Tibial nerve (tissue), 4 donors: ENCODE measurements at places on chromosomes 2 and 18. TPM values are rescaled to one million over a fixed set of nuclear protein-coding genes. Genes with fewer than 3 reads are reported as not detected.

DNA sequence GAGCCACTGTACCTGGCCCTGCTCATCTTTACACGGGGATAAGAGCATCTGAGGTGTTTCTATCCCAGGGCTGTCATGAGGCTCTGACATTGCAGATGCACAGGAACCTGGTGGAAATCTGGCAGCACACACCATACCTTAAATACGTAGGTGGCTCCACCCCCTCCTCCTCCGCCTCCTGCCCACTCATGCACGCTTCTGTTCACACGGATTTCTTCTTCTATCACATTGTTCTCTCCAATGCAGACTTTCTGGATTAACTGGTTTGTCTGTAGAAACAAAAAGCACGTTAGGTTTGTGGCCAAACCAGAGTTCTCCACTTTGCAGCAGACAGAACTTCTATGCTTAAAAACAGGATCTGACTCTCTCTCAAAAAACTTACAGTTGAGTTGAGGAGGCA, 118.2 kb downstream of the CLIP4 start:
- H3K36me3 ChIP-seq, result no peaks in the 10 kb centered on the region
- H3K4me1 ChIP-seq, result no peaks in the 10 kb centered on the region
- no peaks in the 10 kb centered on the region for H3K27me3 ChIP-seq
- no peak for DNase-seq
- H3K27ac ChIP-seq, result no peak overlapping the region

DNA sequence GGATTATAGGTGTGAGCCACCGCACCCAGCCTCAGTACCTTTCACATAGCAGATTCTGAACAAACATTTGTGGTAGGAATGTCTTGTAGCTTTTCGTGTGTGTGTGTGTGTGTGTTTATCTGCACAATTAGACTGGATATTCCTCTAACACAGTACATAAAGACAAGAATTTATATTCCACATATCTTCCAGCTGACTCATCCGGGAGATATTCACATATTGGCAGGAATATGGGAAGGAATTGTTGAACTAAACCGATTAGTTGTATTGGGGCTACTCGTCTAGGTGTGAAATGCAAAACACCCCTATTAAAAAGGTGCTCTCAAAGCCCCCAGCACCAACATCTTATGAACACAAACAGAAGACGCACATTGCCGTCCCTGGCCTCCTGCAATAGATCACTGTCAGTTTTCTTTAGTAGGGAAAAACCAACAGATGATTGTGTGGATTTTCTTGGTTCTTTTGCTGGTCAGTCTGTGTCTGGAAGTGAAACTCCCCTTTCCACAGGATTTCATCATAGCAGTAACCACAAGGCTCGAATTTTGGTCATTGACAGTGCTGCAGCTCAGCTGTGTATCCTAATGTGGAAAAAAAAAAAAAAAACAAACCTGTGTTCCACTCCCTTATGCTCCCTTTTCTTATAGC, 208.5 kb upstream of the ACVR2A start:
- no peak overlapping the region for H3K4me3 ChIP-seq
- peaks cover 7% of the 10 kb centered on the region for H3K4me1 ChIP-seq
- peak; percentile 17 for DNase-seq
- H3K36me3 ChIP-seq, result no peaks in the 10 kb centered on the region

The ABCB11 gene
- total RNA-seq, result not detected

The PUM2 gene
- 78.2 TPM for total RNA-seq

DNA sequence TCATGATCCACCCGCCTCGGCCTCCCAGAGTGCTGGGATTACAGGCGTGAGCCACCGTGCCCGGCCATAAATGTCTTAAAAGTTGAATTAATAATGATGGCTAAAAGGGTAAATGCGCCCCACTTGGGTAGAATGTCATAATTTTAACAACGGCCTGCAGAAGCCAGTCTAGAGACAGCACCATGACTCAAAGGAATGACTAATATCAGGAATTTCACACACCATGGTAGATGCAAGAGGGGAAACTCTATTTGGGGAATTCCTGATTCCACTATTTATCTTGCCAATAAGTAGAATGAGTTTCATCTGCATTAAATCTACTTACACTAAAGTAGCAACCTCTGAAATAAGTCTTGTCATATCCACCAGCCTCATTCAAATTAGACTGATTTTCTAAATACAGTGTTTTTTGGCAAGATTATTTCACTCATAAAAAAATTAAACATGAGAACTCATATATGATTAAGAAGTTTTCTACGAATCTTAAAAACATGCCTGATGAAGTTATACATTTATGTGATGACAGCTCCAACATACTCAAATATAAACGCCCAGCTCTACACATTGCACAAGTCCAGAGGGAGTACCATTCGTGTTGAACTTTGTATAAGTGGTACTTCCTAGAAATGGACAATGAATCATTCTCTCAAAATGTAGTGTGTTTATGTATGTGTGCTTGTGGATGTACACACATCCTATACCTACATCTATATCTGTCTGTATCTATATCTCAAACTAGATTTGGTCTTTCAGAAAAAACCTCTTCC, 309.7 kb downstream of the IRS1 start:
- no peak overlapping the region for H3K4me3 ChIP-seq
- H3K36me3 ChIP-seq, result no peaks in the 10 kb centered on the region
- H3K27me3 ChIP-seq, result no peaks in the 10 kb centered on the region

DNA sequence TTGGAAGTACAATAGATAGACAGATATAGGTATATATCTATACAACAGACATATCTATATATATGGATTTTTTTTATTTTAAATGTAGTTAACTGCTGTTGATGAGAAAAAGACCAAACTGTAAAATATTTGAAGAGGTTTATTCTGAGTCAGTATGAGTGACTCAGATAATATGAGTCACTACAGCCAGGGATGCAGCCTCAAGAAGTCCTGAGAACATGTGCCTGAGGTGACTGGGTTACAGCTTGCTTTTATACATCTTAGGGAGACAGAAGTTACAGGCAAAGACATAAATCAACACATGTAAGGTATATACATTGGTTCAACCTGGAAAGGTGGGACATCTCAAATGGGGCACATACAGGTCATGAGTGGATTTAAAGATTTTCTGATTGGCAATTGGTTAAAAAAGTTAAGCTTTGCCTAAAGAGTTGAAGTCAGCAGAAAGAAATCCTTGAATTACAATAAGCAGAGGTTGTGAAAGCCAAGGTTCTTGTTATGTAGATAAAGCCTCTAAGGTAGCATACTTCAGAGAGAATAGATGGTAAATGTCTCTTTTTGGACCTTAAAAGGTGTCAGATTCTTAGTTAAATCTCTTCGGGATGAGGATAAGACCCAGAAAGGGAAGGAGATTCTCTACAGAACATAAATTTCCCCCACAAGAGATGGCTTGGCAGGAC, 149.9 kb downstream of the RBM43 start:
- no peaks in the 10 kb centered on the region for H3K36me3 ChIP-seq
- no peak overlapping the region for H3K4me3 ChIP-seq
- no peaks in the 10 kb centered on the region for H3K4me1 ChIP-seq
- H3K27ac ChIP-seq, result no peak overlapping the region
- H3K27me3 ChIP-seq, result no peaks in the 10 kb centered on the region
- DNase-seq, result no peak

GRCh38 chr2:31192396-31192795, 24.9 kb downstream of the CAPN14 start:
- DNase-seq, result no peak
- no peaks in the 10 kb centered on the region for H3K27me3 ChIP-seq
- H3K4me3 ChIP-seq, result no peak overlapping the region
- no peaks in the 10 kb centered on the region for H3K4me1 ChIP-seq
- no peaks in the 10 kb centered on the region for H3K36me3 ChIP-seq
- H3K27ac ChIP-seq, result no peak overlapping the region

The FAM237A gene
- total RNA-seq, result not detected

The RRM2 gene
- total RNA-seq, result not detected

DNA sequence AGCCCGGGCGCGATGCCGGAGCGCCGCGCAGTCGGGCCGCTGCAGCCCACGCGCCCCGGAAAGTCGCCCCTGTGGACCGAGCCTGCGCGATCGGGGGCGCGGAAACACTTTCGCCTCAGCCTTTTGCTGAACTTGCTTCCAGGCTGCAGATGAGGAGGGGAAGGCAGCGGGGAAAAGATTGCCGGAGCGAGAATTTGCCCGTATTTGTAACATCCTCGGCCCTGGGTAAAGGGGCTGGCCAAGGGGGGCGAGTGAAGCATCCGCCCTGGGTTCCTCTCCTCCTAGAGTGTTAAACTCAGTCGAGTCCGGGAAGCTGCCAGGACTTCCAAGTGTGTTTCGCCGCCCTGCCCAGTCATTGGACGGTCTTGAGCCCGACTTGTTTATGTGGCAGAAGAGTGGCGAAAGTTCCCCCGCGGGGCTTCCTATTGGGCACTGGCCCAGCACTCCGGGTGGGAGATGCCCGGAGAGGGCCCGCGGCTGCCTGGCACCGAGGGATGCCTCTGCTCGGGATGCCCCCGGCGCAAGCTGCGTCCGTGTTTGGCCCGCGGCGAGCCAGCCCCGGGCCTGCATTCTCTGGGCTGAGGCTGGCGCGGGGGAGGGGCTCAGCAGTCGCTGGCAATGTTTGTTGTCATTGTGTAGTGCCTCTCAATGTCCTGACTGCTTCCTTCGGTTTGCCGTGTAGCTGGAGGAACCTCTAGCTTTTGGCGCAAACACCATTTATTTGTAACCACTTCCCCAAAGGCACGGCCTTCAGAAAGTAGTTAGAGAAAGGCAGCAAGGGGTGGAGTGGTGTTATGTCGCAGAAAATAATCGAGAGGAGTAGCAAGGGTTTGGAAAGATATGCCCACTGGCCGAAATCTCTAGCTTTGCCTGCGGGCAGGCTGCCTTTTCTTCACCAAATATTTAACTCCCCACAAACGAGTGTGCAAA, 1.1 kb downstream of the CYBRD1 start:
- no peaks in the 10 kb centered on the region for H3K36me3 ChIP-seq
- H3K27me3 ChIP-seq, result no peaks in the 10 kb centered on the region
- peak; percentile 78 for DNase-seq
- peak overlapping the region; percentile 94 for H3K27ac ChIP-seq
- H3K4me3 ChIP-seq, result peak overlapping the region; percentile 74
